Effector CD8-positive, alpha-beta T cell (primary cell): ENCODE measurements at places on chromosomes 2 and 18.

DNA sequence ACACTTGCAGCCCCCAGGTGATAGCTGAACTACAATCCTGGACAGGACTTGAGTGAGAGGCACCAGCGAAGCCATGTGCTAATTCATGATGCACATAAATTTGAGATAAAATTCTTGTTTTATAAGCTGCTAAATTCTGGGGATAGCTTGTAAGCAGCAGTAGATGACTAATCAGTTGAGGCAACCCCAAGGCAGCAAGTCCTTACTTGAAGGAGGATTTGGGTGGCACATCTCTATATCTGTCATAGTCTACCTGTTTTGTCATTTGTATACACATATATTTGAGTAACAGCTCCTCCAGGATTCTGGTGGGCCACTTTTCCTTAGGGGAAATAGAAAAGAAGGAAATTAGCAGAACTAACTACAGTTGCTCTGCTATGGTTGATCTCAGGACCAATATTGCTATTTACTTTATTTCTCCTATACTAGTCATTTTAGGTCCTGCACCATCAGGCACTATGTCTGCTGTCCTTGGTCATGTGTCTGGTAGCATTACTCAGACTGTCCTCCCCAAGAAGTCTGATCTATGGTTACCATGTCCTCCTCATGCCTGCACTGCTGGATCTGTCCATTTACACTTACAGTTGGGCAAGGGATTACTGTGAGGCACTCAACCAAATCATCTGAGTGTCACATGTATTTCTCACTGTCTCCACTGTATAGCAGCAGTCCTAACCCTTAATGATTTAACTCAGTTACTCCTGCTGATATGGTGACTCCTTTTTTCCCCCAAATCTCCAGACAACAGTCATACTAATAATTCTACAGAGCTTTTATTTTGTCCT, 436.0 kb upstream of the CWC22 start:
- DNase-seq, result no peak

- no peak for DNase-seq
Observed at GRCh38 chr2:156399224-156399949, 36.8 kb upstream of the GPD2 start.

DNA sequence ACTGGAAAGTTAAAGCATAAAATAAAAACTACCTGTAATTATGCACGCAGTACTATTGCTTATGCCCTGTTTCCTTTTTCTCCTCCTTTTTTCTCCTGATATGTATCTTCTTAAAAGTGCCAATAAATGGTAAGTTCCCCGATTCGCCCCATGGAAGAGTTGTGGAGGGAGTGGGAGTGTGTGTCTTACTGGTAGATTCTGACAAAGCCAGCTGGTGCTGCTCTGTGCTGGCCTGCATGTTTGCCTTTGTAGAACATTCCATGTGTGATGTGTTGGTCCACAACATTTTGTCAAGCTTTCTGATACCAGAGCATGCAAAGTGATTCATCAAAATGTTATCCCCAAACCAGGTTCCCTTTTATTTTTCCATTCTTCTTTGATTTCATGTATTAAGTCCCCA, 356.9 kb upstream of the RAB12 start:
- DNase-seq, result no peak

GRCh38 chr2:12704378-12704777, 12.4 kb upstream of the TRIB2 start:
- DNase-seq, result no peak

DNA sequence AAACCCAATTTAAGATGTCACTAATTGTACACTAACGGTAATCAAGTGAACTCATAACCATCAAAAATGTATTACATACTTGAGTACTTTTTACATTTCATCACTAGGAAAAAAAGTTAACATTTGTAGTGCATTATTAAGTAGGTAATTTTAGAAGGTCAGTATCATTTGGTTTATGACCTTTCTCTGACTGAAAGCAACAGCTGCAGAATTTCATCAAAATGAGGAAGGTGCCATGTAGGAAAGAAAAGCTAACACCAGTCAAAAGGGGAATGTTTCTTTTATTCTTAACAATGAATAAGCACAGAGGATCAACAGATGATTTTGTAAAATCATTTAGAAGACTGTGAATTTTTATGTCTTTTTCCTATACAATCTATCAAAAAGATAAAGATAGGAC, 79.0 kb downstream of the PIGN start:
- no peak for DNase-seq

DNA sequence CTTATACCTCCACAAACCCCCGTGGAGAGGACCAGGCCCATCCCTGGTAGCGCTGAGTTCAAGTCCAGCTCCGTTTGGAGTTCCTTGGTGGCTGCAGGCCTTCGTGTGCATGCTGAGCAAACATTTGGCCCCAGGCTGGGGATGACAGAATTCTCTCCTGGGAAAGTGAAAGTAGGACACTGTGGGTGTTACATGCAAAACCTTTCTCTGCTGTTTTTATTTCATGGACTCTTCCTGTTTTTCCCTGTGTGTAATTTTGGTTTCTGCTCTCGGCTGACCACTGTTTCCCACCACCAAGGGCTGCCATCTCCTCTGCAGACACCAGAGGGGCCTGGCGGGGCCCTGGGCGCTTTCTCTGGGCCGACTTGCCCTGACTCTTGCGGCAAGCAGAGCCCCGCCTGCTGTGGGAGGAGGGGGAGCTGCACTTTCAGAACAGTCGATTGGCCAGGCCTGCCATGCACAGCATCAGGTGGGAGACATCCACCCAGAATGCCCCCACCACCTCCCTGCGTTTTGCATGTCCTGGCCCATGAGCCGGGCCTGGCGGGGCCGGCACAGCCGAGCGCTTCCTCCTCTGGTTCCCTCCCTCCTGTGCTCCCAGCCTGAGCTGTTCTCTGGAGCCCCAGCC, 102.4 kb downstream of the CABLES1 start:
- no peak for DNase-seq

DNA sequence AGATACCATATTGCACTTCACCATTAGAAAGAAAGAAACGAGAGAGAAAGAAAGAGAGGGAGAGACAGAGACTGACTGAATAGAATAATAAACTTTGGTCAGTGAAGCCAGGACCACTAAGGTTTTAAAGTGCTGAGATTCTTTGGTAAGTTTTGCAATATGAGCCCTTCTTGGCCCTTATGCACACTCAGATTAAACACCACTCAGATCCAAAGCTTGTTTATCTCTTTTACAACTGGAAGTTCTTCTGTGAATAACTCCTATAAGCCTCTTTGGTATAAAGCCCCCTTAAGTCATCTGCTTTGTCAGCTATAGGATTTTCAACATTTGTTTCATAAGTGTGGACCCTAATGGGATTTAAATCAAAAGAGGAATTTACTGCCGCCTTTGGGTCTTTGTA, 40.8 kb downstream of the PID1 start:
- no peak for DNase-seq

DNA sequence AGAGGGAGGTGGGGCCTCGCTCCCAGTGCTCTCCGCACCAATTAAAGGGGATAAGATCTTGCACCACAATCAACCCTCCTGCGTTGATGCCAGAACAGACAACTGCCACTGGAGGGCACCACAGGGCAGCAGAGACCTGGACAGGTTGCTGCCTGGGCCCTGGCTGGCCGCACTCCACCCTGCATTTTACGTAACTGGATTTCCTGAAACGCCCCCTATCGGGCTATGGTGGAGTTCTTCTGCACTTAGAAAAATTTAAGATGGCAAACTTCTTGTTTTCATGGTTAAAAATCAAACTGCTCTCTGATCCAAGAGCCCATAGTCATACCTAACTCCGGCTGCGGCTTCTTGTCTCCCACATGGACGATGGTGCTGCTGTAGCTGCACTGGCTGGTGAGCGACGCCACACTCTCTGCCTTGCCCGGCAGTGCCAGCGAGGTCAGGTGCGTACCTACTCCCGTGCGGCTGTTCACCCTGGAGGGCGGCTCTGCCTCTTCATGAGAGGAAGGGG, 16.8 kb upstream of the HES6 start:
- DNase-seq, result peak; percentile 51

DNA sequence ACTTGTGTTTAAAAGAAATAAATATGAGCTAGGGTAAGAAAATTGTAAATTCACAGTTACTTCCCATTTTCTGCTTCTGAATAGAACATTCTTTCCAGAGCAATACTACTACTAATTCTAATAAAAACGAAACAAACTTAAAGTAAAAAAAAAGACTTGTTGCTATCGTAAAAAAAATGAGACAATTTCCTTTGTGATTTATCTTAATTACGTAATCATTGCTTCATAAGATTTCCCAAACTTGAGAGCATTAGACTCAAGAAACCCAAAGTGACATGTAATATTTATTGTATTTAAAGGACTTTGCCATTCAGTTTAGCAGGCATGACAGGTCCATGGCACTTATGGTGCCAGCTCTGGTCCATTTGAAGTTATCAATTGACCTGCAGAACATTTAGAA, 153.8 kb downstream of the AQP4 start:
- DNase-seq, result no peak

DNA sequence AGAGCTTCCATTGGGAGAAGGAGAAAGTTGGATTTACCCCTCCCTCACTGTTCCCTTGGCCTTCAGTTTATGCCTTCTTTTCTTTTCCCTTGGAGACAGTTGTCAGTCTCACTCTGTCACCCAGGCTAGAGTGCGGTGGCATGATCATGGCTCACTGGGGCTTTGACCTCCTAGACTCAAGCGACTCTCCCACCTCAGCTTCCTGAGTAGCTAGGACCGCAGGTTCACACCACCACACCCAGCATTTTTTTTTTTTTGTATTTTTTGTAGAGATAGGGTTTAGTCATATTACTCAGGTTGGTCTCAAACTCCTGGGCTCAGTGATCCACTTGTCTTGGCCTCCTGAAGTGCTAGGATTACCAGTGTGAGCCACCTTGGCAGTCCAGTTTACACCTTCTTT, 49.9 kb downstream of the SLC9A4 start:
- no peak for DNase-seq

- DNase-seq, result no peak
Observed at GRCh38 chr2:137930146-137930545, 34.1 kb upstream of the HNMT start.

- DNase-seq, result no peak
Observed at GRCh38 chr2:225282858-225283710, 116.4 kb upstream of the NYAP2 start.

DNA sequence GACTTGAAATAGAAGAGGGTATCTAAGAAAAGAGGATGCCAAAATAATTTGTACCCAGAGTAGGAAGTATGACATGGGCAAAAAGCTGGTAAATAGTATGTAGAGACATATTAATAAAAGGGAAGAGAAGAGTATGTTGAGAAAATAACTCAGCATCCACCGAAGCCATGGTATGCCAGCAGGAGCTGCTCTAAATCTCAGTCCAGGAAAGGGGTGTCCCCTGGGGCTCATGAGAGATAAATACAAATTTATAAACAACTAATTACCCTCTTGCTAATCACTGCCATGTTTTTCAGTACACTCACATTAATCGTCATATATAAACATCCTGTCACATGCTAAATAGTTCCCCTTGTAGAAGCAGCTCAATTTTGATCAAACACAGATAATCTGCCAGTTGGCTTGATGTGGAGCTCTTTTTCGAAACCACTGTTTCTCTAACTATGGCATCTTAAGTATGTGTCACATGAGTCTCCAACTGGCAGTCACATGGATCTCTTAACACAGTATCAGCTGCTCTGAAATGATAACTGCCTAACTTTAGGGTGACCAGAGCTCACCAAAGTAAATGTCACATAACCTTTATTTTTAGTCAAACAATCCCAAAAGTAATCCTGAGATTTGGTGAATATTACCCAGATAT, 31.9 kb downstream of the EXOC6B start:
- no peak for DNase-seq

- DNase-seq, result no peak
Observed at GRCh38 chr2:162074928-162075688, 1.1 kb upstream of the DPP4 start.

- DNase-seq, result no peak
Observed at GRCh38 chr2:179017773-179018357, 32.1 kb downstream of the CCDC141 start.

DNA sequence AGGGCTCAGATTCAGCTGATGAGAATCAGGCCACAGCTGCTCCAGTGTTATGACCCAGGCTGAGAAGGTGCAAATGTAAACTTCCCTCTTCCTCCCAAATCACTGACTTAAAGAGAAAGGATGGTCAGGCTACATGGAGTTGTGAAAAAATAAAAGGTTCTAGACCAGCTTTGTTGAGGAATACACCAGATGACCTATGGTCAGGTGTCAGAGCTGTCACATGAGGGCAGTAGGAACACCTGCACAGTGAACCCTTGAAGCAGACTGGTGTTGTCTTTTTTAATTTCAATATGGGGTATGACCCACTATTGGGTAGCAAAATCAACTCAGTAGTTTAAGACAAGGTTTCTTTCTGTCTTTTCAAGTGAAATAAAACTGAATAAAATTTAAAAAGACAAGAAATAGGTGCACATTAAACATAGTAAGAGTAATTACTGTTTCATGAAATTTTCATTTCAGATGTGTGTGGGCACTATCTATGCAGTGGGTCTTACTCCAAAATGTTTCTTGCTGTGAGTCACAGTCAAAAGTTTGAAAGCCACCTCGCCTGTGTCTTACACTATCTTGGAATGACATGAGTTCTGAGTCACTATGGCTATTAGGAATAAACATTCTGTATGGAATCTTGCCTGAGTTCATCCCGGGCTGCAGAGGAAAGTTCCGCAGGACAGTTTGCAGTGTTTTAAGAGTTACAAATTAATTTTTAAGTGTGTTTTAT, 83.6 kb downstream of the ACVR1 start:
- no peak for DNase-seq

- DNase-seq, result no peak
Observed at GRCh38 chr2:119288576-119288975, 64.9 kb downstream of the STEAP3 start.

- no peak for DNase-seq
Observed at GRCh38 chr2:226906163-226906693, 70.4 kb downstream of the RHBDD1 start.

- DNase-seq, result no peak
Observed at GRCh38 chr2:78701546-78701945, 324.0 kb upstream of the REG3G start.

GRCh38 chr2:880201-880970, 70.3 kb upstream of the SNTG2 start:
- no peak for DNase-seq

- no peak for DNase-seq
Observed at GRCh38 chr2:27095745-27096651, 9.4 kb downstream of the KHK start.

DNA sequence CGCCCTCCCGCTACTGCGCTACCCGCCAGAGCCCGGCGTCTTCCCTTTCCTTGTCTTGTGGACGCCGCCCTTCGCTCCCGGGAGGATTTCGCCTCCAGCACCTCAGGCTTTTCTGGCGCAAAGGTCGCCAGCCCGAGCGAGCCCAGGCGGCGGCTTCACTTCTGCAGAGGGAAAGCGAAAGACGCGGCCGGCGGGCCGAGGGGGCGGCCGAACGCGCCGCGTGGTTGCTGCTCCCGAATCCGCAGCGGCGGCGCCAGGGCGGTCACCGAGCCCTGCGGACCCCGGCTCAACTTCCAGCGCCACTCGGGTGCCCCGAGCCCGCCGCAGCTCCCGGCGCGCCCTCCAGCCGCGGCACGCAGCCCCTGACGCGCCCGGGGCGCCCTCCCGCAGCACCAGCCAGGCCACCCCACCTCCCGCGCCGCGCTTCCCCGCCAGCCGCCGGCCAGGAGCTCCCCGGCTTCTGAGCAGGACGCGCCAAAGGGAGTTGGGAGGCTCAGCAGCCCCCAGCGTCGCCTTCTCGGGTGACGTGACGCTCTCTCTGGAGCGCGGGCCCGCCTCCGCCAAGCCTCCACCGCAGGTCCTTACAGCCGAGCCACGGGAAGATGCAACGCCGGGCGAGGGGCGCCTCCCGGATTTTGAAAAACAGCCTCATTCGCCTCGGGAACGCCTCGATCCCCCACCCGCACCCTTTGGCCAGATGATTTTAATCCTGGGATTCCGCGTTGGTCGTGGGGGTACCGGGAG, 84.9 kb upstream of the EPB41L3 start:
- no peak for DNase-seq

- no peak for DNase-seq
Observed at GRCh38 chr18:66083078-66083477, 332.3 kb downstream of the CDH7 start.
